ENCODE measurements at places on chromosomes 1 and 21.
A peak's percentile ranks its signal among the peaks of the same experiment; 100 is the strongest.

- DNase-seq = no peak
Observed at GRCh38 chr1:14949270-14949835, 204.2 kb upstream of the TMEM51 start.

GRCh38 chr1:184930232-184930631, 44.1 kb downstream of the NIBAN1 start:
- DNase-seq = no peak

DNA sequence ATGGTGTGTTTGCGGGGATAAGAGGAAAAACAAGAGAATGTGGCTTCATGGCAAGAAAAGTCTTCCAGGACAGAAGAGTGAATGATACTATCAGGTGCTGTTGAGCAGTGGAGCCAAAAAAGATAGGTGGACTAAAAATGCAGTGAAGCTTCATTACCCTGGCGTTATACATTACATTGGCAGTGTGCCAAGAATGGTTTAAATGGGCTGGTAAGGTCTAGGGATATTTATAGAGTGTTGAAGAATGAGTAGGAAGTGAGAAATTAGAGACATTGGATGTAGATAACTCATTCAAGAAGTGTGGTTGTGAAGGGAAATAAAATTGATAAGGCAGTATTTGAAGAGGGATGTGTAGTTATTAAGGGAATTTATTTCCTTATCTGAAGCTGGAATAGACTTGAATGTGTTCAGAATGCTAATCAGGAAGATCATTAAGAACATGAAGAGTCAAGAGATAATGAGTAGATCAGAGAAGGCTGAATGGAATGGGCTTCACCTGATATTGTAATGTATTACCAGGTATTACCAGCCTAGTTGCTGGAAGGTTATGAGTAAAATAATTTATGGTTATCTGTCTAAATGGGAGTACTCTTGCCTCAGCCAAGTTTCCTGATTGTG, 72.7 kb downstream of the MAST2 start:
- no peak for DNase-seq

- DNase-seq = no peak
Observed at GRCh38 chr1:157274698-157275534, 136.7 kb upstream of the ETV3 start.

DNA sequence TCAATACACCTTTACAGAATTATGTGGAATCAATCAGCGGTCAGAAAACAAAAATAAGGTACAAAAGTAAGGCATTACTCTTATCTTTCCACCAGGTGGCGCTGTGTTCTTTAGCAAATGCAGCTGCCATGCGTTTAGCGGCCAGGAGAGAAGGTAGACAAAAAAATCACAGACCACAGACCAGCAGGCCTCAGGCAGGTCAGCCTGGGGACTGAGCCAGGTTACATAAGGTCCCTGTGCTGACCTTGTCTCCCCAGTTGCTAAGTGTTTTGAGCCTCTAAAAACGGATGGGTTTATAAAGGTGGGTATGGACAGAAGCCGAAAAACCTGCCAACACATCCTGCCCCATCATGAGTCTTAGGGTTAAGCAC, 2.8 kb downstream of the RGS16 start:
- DNase-seq = peak; percentile 47

- no peak for DNase-seq
Observed at GRCh38 chr1:155555915-155556314, 6.7 kb downstream of the ASH1L start.

- DNase-seq = no peak
Observed at GRCh38 chr1:183824291-183824690, 19.4 kb downstream of the RGL1 start.

DNA sequence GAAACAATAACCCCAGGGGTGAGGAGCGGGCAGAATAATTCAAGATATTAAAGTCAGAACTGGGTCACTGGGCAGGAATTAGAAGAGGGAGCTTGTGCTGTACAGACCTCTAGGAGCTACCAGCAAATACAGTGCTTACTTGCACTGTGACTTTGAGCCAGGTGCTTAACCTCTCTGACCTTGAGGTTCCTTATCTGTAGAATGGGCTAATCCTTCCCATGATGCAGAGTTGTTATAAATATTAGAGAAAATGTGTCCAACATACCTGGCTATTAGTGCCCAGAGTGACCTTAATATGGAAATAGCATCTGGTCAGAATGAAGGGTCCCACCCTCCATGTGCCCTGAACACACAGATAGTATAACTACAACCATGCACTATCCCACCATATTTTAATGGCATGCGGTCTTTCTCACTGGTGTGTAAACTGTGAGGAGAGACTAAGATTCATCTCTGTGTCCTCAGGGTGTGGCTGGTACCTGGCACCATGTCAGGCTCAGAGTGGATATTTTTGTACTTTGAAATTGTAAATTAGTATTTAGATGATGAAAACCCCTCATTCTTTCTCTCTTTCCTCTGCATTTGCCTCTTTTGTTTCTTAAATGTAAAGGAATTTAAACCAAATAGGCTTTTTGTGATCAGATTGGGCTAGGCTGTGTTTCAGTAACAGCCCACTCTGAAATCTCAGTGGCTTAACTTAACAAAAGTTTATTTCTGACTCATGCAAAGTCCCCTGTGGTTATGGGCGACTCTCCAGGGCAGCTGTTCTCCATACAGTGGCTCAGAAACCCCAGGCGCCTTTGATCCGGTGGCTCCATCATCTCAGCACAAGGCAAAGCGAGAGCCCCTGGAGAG, 60.0 kb upstream of the ROR1 start:
- no peak for DNase-seq

DNA sequence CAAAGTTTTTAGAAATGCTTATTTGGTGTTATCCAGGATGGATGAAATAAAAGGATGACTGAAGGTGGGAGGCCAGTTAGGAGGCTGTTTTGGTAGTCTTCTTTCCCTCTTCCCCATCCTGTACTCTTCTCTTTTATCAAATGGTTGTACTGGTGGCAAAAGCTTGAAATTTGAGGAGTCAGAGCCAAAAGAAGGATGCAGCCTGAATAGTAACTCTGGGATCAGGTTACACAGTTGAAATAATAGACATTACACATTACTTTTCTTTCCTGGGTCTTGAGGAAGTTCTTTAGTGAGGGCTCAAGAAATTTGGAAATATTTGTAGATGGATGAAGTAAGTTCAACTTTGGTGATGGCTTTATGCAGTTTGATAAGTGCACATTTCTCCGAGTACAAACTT, 108.6 kb downstream of the GPR52 start:
- no peak for DNase-seq

DNA sequence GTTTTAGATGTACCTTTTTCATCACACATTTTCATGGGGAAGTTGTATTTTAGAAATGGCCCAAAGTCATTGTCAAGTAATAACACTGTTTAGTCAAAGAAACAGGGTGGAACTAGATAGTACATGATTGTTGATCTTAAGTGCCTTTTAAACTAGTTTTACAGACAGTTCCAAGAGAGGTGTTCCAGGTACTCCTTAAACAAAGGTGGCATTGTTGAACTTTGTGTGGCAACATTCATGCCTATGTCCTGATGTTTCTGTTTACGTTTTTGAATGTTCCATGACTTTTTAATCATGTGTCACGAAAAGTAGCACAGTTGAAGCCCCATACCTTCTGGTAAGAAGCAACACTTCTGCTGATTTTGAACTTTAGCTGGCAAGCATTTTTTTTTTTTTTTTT, 9.1 kb upstream of the SH3D21 start:
- no peak for DNase-seq

GRCh38 chr1:16960560-16961296, 19.7 kb downstream of the MFAP2 start:
- peak; percentile 59 for DNase-seq

GRCh38 chr1:11740258-11741192, 4.6 kb downstream of the AGTRAP start:
- DNase-seq = no peak

DNA sequence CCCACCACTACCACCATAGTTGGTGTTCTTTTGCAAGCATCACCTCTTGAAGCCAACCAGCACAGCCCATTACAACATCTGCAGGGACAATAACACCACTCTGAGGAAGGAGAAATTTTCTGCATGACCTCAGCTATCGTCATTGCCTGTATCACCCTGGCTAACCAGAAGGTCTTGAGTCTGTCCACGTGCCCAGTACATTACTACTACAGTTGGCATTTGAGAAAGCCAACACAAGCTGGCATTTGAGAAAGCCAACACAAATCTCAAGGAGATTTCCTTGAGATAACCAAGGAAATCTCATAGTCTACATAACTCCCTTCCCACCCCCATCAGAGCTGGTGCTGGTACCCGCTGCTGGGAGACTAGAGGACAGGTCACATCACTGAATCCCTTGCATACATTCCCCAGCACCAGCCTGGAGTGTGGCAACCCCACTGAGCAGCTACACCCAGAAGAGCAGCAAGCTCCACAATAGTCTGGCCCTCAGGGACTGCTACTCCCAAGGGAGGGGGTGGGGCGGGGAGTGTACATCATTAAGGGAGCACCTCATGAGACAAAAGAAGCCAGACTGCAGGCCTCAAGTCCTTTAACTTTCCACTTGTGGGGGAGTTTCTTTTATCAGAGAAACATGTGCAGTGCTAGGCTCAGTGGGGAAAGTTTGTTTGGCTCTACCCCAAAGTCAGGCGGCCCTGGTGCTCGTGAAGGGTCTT, 46.0 kb upstream of the GUCA2A start:
- no peak for DNase-seq

- no peak for DNase-seq
Observed at GRCh38 chr1:98203466-98203865, 282.6 kb upstream of the DPYD start.

- DNase-seq = no peak
Observed at GRCh38 chr1:72827278-72827677, 544.9 kb upstream of the NEGR1 start.

GRCh38 chr1:233376382-233377110, 49.0 kb downstream of the MAP3K21 start:
- no peak for DNase-seq

DNA sequence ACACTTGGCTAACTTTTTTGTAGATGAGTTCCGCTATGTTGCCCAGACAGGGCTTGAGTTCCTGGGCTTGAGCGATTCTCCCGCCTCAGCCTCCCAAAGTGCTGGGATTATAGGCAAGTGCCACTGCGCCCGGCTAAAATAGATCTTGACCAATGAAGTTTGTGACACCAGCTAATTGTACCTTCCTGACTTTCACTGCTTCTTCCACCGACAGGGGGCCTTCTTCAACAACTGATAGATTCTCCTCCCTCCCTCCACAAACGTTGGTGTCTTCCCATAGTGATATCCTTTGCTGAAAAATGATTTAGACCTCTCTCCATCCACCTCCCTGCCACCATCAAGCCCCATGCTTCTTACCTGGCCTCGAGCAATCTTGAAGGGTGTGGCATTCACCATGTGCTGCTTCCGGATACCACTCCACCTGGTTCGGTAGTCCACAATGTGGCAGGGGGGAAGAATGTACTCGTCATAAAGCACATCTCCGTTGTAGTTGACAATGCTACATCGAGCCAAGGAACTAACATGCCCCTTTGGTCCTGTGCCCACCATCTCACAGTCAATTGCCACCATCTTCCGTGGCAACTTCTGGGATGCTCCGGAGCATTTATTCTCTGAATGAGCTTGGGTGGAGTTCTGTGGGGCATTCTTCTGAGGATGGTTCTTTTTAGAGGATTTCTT, 1.6 kb upstream of the METTL25B start:
- DNase-seq = no peak

GRCh38 chr21:42609811-42610210, 43.6 kb upstream of the PDE9A start:
- no peak for DNase-seq

GRCh38 chr1:213958346-213958745, 29.4 kb upstream of the PROX1 start:
- no peak for DNase-seq

DNA sequence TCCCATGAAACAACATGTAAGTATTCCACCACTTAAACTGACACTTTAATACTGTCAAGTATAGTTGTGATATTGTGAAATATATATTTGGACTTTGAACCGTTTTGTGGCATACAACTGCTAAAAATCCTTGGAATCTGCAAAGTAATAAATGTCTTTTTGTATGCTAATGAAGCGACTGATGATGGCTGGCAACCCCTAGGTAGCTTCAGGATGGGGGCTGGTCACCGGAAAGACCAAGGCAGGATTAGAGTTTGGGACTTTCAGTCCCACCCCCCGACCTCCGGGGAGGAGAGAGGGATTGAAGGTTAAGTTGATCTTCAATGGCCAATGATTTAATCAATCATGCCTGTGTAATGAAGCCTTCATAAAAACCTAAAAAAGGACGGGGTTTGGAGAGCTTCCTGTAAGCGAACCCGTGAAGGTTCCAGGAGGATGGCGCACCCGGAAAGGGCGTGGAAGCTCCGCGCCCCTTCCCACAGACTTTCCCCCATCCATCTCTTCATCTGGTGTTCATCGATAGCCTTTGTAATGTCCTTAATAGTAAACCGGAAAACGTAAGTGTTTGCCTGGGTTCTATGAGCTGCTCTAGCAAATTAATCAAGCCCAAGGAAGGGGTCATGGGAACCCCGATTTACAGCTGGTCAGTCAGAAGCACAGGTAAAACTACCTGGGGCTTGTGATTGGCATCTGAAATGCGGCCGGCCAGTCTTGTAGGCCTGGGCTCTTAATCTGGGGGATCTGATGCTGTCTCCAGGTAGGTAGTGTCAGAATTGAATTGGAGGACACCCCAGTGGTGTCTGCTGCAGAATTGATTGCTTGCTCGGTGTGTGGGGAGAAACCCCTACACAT, 1.8 kb upstream of the ZNF281 start:
- no peak for DNase-seq

- DNase-seq = no peak
Observed at GRCh38 chr1:245091171-245091621, 63.6 kb upstream of the KIF26B start.

GRCh38 chr1:35369922-35370671, 101.6 kb downstream of the ZMYM4 start:
- no peak for DNase-seq
